Endothelial cell (in vitro differentiated cells): ENCODE measurements at places on chromosomes 11 and 22. TPM values are rescaled to one million over a fixed set of nuclear protein-coding genes. Genes with fewer than 3 reads are reported as not detected.

FOLH1 gene
- 2.8 TPM for total RNA-seq

ADORA2A gene
- 18.5 TPM for total RNA-seq

EIF3M gene
- total RNA-seq, result 235 TPM

MUC5AC gene
- total RNA-seq, result not detected

FAM181B gene
- 1.0 TPM for total RNA-seq

CLDN5 gene
- 108 TPM for total RNA-seq

FREY1 gene
- total RNA-seq, result 1.1 TPM

KDM4F gene
- total RNA-seq, result not detected

- no peak overlapping the region for H3K4me3 ChIP-seq
- no peak overlapping the region for H3K27ac ChIP-seq
- DNase-seq, result no peak
- H3K36me3 ChIP-seq, result no peaks in the 10 kb centered on the region
- H3K27me3 ChIP-seq, result no peaks in the 10 kb centered on the region
These were observed 386.9 kb downstream of the ETS1 start for GRCh38 chr11:128200467-128200866.

GRCh38 chr11:64206457-64207255 is at the start of gene FERMT3:
Gene FERMT3, plus strand, starts transcription at chr11:64206721. Its CDS starts 644 bp downstream, at chr11:64207365.
- DNase-seq, result no peak
- H3K4me3 ChIP-seq, result no peak within 1 kb of the TSS
- H3K27ac ChIP-seq, result peak within 1 kb of the TSS; percentile 64
- peaks cover 6% of the 10 kb centered on the region for H3K27me3 ChIP-seq
- peaks cover 20% of the 10 kb centered on the region for H3K36me3 ChIP-seq

DNA sequence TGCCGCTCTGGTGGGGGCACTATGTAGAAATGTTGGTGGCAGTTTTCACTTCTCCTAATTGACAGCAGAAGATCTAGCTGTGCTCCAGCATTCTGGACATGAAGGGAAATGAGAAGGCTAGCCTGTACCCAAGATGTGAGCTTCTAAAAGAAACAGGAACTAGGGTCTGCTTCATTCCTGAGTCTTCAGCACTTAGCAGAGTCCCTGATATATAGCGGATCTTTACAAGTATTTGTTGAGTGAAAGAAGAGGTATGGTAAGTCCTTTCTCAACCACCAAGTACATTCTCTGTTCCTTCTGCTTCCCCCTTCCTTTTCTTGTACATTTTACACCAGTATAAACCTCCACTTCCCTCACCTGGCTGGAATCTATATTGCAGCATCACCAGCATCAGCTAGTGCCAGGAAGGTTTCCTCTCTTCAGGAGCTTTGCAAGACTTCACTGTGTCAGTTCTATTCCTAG is 408.3 kb upstream of the CADM1 start:
- DNase-seq, result peak; percentile 25
- no peaks in the 10 kb centered on the region for H3K36me3 ChIP-seq
- H3K4me1 ChIP-seq, result no peaks in the 10 kb centered on the region
- H3K4me3 ChIP-seq, result no peak overlapping the region

DNA sequence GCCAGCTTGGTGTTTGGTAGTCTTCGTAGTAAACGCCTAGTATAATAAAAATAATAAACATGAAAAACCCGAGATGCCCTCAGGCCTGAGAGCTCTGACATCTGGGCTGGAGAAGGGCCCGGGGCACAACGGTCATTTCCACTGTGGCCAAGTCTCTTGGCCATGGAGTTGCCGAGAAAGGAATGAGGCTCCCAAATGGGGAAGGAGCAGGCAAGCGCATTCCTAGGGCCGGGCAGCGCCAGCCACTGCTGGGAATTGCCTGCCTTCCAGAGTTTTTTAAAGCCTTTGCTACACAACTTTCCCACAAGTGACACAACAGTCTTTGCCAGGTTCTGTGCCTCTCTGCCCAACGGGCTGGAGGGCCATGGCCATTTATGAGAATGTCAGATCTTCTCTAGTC is 103.4 kb downstream of the NAV2 start:
- peaks cover under 1% of the 10 kb centered on the region for H3K4me1 ChIP-seq
- no peaks in the 10 kb centered on the region for H3K36me3 ChIP-seq
- no peak overlapping the region for H3K4me3 ChIP-seq

DNA sequence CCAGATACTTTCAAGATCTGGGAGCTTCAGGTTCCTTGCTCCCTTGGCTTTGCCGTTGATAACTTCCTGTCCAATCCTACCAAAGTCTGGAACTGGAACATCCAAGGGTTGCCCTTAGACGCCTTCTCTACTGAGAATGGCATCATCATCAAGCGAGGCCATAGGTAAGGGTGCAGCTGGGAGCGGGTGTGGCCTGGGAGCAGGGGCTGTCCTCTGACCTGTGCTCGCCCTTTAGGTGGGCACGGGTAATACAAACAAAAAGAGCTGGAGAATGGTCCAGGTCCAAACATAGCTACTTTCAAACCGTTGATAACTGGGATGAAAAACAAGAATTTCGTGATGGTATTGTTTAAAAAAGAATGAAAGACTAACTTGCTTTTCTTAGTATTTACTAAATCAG is 25.0 kb downstream of the CASP12 start:
- H3K4me1 ChIP-seq, result peaks cover 8% of the 10 kb centered on the region
- DNase-seq, result no peak
- H3K27me3 ChIP-seq, result no peaks in the 10 kb centered on the region
- no peak overlapping the region for H3K4me3 ChIP-seq

GRCh38 chr11:111691176-111691575 is 75.0 kb downstream of the PPP2R1B start:
- H3K4me3 ChIP-seq, result no peak overlapping the region
- no peaks in the 10 kb centered on the region for H3K36me3 ChIP-seq
- DNase-seq, result no peak
- H3K27ac ChIP-seq, result no peak overlapping the region
- no peaks in the 10 kb centered on the region for H3K4me1 ChIP-seq

GRCh38 chr11:128069665-128070064 is 517.7 kb downstream of the ETS1 start:
- H3K27me3 ChIP-seq, result peaks cover 1% of the 10 kb centered on the region
- no peak overlapping the region for H3K4me3 ChIP-seq
- peaks cover 17% of the 10 kb centered on the region for H3K4me1 ChIP-seq
- no peak overlapping the region for H3K27ac ChIP-seq

GRCh38 chr22:27930331-27931060 is 11.4 kb upstream of the PITPNB start:
- no peaks in the 10 kb centered on the region for H3K36me3 ChIP-seq

- no peak overlapping the region for H3K27ac ChIP-seq
- H3K27me3 ChIP-seq, result peaks cover 7% of the 10 kb centered on the region
- no peak overlapping the region for H3K4me3 ChIP-seq
- H3K4me1 ChIP-seq, result peaks cover 11% of the 10 kb centered on the region
- no peak for DNase-seq
- H3K36me3 ChIP-seq, result no peaks in the 10 kb centered on the region
These were observed 155.7 kb downstream of the NAV2 start for GRCh38 chr11:19868281-19868821.

- no peak overlapping the region for H3K4me3 ChIP-seq
- H3K27me3 ChIP-seq, result peaks cover 7% of the 10 kb centered on the region
- H3K36me3 ChIP-seq, result peaks cover 11% of the 10 kb centered on the region
- no peak for DNase-seq
- no peaks in the 10 kb centered on the region for H3K4me1 ChIP-seq
These were observed 204.9 kb downstream of the LARGE1 start for GRCh38 chr22:33715237-33715985.

DNA sequence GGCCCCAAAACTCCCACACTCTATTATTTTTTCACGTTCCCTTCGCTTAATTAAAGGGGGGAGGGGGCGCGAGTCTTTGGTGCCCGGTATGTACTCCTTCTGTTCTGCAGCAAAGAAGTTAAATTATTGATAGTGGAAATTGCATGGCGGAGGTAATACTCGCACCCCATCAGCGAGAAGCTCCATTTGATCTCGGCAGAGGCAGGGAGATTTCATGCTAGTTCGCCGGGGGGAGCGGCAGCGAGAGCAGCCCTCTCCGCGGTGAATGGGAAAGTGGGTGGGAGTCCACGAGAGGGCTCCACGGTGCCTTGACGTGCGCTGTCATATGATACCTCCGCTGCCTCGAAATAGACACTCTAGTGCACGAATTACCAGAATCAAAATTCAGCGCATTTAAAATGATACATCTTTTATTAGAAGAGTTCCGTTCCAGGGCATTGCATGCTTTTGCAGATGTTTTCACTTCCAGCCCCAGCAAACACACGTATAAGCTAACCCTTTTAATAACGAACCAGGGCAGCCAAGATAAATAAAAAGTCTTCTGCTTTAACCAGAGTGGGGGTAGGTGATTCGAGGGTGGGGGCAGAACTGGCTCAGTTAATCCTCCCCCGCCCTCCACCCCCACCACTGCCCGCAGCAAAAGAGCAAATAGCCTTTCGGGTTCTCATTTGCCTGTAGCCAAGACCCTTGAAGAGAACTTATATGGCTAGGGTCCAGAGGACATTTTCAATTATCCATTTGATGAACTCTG is 1.3 kb upstream of the BDNF start:
- H3K36me3 ChIP-seq, result no peaks in the 10 kb centered on the region
- DNase-seq, result no peak
- H3K27ac ChIP-seq, result no peak overlapping the region
- H3K4me3 ChIP-seq, result peak overlapping the region; percentile 92
- H3K4me1 ChIP-seq, result peaks cover 15% of the 10 kb centered on the region

DNA sequence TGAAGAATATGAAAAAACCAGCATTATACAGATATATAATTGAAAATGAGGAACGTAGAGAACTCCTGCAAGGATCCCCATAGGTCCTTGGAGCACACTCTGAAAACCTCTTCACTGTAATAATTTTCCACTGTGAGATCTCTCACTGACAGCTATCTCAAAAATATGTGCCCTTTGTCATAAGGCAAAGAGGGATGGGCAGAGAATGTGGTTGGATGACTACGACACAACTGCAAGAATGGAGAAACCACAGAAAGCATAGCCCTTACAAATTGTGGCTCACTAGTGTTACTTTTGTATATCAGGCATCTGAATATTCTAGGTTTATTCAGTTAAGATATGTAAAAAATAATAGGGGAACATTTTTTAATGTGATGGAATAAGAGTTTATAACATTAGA is 7.9 kb upstream of the CTSC start:
- no peak overlapping the region for H3K4me3 ChIP-seq
- DNase-seq, result no peak
- H3K4me1 ChIP-seq, result no peaks in the 10 kb centered on the region
- no peaks in the 10 kb centered on the region for H3K36me3 ChIP-seq
- no peak overlapping the region for H3K27ac ChIP-seq
- peaks cover 2% of the 10 kb centered on the region for H3K27me3 ChIP-seq

- no peaks in the 10 kb centered on the region for H3K4me1 ChIP-seq
- H3K4me3 ChIP-seq, result no peak overlapping the region
- no peak for DNase-seq
- no peaks in the 10 kb centered on the region for H3K36me3 ChIP-seq
- no peak overlapping the region for H3K27ac ChIP-seq
These were observed 946.3 kb downstream of the JRKL start for GRCh38 chr11:97336064-97336463.

DNA sequence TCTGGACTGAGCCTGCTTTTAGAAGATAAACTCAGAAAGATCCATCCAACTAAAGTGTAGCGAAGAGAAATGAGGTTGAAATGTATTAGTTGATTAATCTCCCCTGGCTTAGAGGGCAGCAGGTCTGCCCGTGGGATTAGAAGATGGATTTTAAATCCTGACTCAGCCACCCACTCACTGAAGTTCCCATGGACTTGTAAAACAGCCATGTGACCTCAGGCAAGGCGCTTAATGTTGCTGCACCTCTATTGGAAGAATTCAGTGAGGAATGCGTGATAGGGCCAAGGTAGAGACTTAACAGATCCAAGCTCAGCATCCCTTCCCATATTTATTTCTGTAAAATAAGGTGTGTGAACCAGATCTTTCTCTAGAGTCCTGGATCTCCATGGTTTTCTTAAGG is 45.1 kb upstream of the ELF5 start:
- H3K4me1 ChIP-seq, result no peaks in the 10 kb centered on the region
- no peaks in the 10 kb centered on the region for H3K27me3 ChIP-seq
- H3K27ac ChIP-seq, result no peak overlapping the region

- peaks cover 36% of the 10 kb centered on the region for H3K4me1 ChIP-seq
- H3K4me3 ChIP-seq, result no peak overlapping the region
- no peak overlapping the region for H3K27ac ChIP-seq
- no peak for DNase-seq
- H3K27me3 ChIP-seq, result no peaks in the 10 kb centered on the region
These were observed 10.4 kb downstream of the SREBF2 start for GRCh38 chr22:41842996-41843970.

DNA sequence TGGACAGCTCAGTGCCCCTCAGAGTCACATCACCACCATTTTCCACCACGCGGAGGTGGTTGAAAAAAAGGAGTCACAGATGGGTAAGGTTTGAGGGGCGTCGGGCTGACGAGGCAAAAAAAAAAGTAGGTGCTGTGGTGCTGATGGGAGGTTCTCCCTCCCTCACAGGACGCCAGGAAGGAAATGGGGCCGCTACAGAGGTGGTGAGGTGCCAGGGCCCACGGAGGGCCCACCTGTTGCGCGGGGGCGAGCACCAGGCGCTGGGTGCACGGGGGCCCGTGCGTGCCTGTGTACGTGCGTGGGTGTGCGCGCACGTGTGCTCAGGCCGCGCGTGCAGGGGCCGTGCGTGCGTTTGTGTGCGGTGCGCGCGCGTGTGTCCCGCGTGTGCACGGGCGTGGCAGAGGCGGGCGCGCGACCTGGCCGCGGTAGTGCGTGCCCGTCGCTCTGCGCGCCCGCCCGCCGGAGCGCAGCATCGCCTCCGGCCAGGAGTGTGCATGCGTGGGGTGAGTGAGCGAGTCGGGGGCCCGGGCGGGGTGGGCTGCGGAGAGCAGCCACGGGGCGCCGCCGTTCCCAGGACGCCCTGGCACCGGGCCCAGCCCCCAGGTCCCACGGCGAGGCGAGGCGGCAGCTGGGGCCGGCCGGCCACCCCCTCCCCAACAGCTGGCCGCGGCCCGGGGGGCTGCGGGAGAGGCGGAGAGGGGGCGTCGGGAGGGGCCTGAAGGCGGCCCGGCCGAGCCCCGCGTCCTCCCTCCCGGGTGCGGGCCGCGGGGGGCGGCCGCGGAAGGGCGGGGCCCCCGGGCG is 2.8 kb downstream of the PDGFB start:
- peaks cover 26% of the 10 kb centered on the region for H3K27me3 ChIP-seq
- DNase-seq, result no peak
- peak overlapping the region; percentile 98 for H3K4me3 ChIP-seq

DNA sequence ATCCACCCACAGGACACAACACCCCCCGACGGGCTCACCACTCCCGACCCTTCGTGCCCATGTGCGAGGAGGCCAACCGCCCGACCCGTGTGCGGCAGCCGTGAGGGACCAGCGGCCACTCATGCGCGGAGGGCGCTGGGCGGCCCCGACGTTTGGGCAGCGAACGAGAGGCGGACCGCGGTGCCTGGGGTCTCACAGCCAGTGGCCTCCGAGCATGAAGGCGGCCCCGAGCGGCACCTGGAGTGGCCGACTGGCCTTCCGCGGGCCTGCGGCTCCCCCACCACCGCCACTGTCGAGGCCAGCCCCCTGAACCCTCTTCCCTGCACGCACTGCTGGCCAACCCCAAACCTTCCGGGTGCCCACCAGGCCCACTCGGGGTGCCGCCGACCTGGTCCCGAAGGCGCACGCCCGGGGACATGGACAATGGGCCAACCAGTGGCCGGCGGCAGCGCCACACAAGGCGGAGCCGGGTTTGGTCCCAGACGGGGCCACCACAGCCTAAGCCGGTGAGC is 4274.9 kb upstream of the OR11H1 start:
- no peaks in the 10 kb centered on the region for H3K27me3 ChIP-seq
- no peaks in the 10 kb centered on the region for H3K36me3 ChIP-seq
- no peak overlapping the region for H3K27ac ChIP-seq
- H3K4me1 ChIP-seq, result no peaks in the 10 kb centered on the region
- DNase-seq, result no peak
- H3K4me3 ChIP-seq, result no peak overlapping the region
